Cortex of kidney (tissue), 1 donor: ENCODE measurements at places on chromosomes 1 and 21.

- DNase-seq, result no peak
Observed at GRCh38 chr1:212188599-212189351, 96.4 kb upstream of the PPP2R5A start.

GRCh38 chr1:76006234-76006633 is 68.3 kb upstream of the ST6GALNAC3 start:
- DNase-seq, result no peak

GRCh38 chr1:41482001-41482765 is 2.3 kb downstream of the EDN2 start:
- DNase-seq, result no peak

GRCh38 chr1:7702365-7702764 is 68.7 kb upstream of the VAMP3 start:
- DNase-seq, result no peak

DNA sequence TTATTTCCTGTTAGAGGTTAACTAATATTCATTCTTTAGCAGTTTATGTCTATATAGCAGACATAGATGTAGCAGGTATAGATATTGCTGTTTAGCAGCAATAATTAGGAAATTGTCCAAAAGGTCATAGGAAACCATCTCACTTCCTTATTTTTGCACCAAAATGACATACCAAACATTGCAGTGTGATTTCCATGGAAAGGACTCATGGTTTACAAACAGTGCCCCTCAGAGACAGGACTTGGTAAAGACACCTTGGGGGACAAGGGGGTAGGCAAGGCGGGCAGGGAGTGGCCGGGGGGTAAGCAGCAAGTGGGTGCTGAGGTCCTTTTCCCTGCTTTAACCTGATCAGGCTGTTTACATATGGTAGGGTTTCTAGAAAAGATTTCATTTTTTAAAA is 30.5 kb downstream of the BATF3 start:
- no peak for DNase-seq

DNA sequence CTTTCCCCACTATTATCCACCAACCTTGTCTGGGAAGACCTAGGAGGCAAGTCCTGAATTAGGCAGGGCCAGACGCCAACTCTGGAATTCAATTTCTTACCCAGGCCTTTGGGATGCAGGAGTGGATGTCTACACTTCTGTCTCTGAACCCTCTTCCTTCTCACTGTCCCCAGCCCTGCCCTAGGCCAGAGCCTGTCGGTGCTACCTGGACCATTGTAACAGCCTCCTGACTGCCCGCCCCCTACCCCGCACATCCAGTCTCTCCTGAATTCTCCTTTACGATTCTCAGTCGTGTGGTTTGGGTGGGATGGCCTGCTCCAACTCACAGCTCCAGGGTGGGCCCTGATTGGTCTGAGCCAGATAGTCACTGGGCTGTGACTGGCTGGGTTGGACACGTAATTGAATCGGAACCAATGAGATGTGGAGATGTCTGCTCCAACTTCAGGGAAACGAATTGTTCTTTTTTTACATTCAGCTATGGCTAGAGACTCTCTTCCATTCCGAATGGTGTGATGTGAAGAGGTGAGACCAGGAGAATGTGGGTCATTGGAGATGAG is 304.6 kb downstream of the PTPRU start:
- no peak for DNase-seq

DNA sequence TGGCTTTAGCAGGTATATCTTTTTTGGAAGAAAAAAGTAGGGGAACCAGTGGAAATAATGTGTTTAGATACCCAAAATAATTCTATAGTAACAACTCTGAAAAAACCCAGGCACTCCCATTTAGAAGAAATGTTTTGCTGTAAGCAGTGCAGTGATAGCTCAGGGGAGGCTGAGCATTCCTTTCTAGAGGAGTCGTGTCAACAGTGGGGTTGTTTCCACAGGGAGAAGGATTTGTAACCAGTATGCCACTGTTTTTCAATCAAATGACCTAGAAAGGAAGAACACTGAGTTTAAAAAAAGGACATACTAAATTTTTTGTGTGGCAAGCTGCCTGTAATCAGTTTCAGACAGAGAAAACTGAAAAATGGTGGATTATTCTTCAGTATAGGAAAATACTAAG is 2.4 kb downstream of the PGD start:
- DNase-seq, result no peak

DNA sequence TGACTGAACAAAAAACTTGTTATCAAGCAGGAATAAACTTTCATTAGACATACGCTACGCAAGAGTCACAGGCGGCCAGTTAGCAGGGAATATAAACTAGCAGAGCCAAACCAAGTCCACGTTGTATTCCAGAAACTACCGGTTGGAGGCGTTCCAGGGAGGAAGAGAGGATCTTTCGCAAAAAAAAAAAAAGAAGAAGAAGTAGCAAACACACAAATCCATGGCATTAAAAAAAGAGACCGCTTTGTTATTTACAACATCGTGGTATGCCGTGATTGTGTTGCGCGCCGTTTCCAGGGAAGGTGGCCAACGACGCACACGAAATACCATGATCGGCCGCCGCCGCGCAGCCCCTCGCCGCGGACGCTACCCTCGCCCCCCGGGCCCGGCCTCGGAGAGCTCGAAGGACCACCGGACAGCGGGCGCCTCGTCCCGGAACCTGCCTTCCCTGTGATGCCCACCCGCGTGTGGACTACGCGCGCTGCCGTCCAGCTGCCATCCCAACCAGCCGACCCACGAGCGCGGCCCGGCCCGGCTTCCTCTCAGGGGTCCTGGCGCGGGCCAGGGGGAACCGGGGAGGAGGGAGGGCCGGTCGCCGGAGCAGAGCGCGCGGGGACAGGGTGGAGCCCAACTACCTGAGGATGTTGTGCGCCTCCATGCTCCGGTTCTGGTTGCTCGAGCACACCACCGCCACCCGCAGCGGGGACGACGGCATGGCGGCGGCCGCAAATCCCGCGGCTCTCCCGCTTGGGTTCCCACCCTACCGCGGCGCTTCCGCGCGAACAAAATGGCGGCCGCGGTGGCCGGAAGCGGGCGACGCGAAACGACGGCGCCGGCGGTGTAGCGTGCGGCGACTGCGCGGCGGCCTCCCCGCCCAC is 581 bp downstream of the SSU72 start:
- no peak for DNase-seq

GRCh38 chr1:5662744-5663126 is 329.5 kb downstream of the NPHP4 start:
- DNase-seq, result no peak

DNA sequence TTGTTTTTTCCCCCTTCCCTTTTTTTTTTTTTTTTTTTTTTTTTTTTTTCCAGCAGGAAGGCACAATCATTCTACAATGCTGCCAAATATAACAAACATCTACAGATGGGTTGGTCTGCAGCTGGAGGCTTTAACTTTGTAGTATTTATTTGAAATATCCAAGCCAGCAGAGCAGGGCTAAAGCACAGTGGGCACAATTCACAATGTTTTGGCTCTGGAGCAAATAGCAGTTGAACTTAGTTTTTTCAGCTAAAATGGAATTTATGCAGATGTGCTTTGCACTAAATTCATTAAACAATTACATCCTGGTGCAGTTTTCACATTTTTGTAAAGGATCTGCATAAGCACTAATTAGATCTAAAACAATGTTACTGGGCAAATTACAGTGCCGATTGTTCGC is 39.8 kb upstream of the ZBTB18 start:
- DNase-seq, result no peak

GRCh38 chr21:15430577-15430976 is 299.2 kb upstream of the USP25 start:
- no peak for DNase-seq

DNA sequence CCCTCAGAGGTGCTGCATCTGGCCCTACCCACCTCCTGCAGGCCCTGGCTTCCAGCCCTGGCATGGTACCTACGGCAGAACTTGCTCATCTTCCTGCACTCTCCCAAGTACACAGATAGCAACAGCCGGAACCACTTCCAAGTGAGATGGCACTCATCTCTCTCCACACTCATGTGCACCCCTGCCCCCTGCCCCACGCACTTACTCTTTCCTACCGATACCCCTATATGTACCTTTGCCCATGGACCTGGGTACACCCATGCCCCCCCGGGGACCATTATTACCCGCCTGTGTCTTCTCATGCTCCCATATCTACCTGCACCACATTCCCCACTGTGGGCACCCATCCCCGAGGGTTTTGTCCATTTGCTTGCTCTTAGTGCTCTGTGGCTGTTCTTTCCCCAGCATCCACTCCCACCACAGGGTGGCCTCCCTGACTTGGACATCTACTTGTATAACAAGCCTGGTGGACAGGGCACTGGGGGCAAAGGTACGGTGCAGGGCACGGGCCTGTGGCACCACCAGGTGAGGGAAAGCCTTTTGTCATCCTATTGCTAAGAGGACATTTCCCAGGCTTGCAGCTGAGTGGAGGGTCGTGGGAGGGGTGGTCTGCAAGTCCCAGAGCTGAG is 14.7 kb downstream of the HYI start:
- DNase-seq, result no peak

- no peak for DNase-seq
Observed at GRCh38 chr1:50995651-50996050, 25.6 kb downstream of the CDKN2C start.
